Erythroblast (primary cell): ENCODE measurements at places on chromosomes 4 and X.

- DNase-seq, result no peak
Measured at GRCh38 chrX:133402042-133402453, 13.2 kb downstream of the GPC4 start.

DNA sequence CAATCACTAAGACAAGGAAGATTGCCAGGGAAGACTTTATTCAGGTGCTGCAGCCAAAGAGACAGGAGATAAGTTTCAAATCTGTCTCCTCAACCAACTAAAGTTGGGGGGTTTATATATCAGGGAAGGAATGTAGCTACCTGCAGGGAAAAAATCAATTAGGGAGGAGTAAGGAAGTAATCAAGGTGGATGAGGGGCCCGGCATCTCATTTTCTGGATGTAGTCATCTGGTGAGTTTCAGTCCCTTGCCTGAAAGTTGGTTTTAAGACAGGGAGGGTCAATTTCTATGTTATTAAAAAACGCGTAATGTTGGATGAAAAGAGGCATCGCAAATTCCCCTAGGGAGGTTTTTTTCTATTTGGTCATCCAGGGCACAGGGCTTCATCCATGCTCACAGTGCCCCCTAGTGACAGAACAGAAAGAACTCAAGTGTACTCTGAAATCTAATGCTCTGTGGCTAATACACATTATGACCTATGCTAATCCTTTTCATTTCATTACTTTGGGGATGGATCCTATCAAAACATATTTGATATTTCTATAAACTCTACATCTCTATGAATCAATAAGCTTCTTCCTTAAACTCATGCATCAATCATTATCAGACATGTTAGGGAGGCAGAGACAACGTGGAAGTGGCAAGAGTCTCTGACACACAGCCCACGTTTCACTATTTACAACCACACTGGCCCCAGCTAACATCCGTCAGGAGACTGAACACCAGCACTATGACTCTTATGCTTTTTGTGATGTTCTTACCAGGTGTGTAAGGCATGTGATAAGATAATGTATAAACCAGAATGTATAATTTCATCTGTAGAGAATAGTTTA is 1577.0 kb upstream of the TENM3 start:
- DNase-seq, result peak; percentile 34

GRCh38 chrX:69951753-69952152 is 98.0 kb downstream of the AWAT2 start:
- no peak for DNase-seq

- DNase-seq, result peak; percentile 28
Measured at GRCh38 chrX:145405012-145405411, 157.7 kb downstream of the SPANXN1 start.

DNA sequence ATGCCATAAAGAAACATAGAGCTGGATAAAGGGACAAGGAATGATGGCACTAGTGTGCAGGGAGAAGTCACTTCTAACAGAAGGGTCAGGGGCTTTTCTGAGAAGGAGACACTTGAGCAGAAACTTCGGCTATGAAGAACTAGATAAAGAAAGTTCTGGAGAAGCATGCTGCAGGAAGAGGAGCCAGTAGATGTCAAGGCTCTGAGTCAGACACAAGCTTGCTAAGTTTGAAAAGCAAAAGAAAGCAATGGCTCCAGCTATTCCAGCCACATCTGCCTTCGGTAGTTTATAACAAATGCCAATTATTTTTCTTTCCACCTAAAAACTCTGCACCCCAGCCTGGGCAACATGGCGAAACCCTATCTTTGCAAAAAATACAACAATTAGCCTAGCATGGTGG is 7.5 kb downstream of the NUDT6 start:
- no peak for DNase-seq

DNA sequence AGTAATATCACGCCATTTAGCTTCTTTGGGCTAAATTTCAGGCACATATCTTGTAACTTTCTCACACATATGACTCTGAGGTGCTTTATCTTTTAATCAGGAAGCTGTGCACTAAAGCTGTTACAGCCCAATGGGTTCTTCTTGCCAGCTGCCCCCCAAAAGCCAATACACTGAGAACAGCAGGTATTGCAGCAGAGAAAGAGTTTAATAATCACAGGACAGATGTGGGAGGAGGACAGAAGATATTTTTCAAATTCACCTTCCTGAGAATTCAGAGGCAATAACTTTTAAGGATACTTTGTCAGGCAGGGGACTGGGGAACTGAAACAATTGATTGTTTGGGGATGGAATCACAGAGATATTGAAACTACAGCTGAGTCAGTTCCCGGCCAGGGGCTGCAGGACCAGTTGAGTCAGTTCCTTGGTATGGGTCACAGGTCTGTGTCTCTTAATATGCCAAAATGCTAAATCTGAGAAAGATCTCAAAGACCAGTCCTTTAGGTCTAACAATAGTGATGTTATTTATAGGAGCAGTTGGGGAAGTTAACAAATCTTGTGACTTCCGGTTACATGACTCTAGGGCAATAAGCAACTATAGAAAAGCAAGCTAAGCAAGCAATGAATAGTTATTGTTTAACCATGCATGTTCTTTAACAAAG is 28.1 kb downstream of the DDIT4L start:
- DNase-seq, result no peak

DNA sequence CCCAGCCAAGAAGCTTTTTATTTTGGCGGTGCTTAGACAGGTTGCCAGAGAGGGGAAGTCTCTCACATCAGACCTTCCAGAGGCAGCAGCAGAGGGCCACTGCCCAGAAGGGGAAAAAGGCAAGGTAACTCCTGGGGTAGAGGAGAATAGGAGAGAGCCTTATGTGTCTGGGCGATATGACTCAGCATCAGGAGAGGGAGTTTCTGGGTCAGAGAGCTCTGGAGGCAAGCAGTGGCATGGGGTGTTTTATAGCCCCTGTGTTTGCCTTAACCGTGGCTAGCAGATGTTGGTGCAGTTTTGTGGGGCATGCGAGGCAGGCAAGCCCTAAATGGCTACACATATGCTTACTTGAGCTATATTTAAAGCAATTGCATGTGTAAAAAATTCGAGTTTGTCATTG is 8.3 kb upstream of the ZXDB start:
- DNase-seq, result no peak

GRCh38 chrX:39117101-39117500 is 315.8 kb downstream of the MID1IP1 start:
- DNase-seq, result no peak

DNA sequence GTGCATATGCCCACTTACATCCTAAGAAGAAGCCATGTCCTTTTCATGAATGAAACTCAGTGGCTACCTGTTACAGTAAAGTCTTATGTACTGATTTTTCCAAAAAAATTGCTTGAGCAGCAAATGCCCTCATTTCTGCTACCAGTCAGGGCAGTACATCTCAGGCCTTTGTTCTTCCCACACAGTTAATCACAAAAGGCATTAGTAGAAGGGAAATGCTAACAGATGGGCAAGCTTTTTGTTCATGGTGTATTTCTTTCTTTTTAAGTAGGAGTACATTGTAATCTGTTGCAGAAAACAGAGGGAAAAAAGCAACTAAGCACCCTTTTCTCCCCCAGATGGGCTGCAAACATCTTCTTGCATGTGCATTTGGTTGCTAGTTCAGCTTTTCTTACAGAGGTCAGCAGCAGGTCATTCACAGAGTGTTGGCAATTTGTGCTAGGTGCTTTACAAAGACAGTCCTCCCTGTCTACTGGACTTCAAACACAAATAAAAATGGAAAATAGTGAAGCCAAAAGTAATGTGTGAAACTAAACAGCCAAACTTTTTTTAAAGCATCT is 373.4 kb downstream of the PRDM5 start:
- no peak for DNase-seq

- no peak for DNase-seq
Measured at GRCh38 chr4:113222471-113222870, 173.0 kb downstream of the ANK2 start.
